ENCODE measurements at places on chromosomes 3 and 15. TPM values are rescaled to one million over a fixed set of nuclear protein-coding genes. Genes with fewer than 3 reads are reported as not detected.
A peak's percentile ranks its signal among the peaks of the same experiment; 100 is the strongest.

DNA sequence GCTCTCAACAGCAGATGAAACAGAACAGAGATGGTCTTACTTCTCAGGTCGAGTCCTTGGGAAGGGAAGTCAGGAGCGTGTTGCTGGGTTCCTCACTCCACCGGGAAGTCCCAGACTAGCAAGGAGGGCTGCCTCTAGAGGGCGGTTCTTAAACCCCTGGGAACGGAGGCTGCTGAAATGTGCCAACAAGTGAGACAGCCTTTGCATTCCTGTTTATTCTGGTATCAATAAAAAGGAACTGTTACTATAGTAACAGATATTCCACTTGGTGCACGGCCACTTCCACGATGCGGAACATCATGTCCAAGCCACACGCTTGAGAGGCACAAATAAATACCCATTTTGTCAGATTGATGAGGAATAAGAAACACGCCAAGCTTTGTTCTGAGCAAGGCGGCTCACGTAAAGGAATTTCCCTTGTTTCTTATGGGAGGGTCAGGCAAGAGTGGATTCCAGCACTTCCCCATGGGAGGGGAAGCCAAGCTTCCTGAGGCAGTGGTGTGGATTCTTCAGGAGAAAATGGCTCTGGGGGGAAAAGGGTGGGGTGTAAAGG lies at the start of gene FAM107A:
Gene FAM107A (minus strand): TSS at position 123 of the 553 bp plus-strand sequence. CDS start 7,531 bp downstream, outside the sequence.
- no peak for DNase-seq
- peak within 1 kb of the TSS; percentile 33 for H3K27ac ChIP-seq
- peaks cover 4% of the 10 kb centered on the region for H3K36me3 ChIP-seq
- H3K4me1 ChIP-seq: peaks cover 34% of the 10 kb centered on the region
- H3K4me3 ChIP-seq: peak within 1 kb of the TSS; percentile 49

TERC gene
- 15.1 TPM for total RNA-seq

GRCh38 chr15:28955160-28955992 lies 69.6 kb downstream of the APBA2 start:
- peaks cover 17% of the 10 kb centered on the region for H3K4me1 ChIP-seq
- no peak for DNase-seq
- H3K4me3 ChIP-seq: no peak overlapping the region
- no peak overlapping the region for H3K27ac ChIP-seq
- no peaks in the 10 kb centered on the region for H3K27me3 ChIP-seq

- H3K4me1 ChIP-seq: peaks cover 7% of the 10 kb centered on the region
- DNase-seq: no peak
- no peak overlapping the region for H3K4me3 ChIP-seq
- no peaks in the 10 kb centered on the region for H3K36me3 ChIP-seq
- no peak overlapping the region for H3K27ac ChIP-seq
Measured at GRCh38 chr3:114866430-114866829, 280.7 kb downstream of the ZBTB20 start.

DNA sequence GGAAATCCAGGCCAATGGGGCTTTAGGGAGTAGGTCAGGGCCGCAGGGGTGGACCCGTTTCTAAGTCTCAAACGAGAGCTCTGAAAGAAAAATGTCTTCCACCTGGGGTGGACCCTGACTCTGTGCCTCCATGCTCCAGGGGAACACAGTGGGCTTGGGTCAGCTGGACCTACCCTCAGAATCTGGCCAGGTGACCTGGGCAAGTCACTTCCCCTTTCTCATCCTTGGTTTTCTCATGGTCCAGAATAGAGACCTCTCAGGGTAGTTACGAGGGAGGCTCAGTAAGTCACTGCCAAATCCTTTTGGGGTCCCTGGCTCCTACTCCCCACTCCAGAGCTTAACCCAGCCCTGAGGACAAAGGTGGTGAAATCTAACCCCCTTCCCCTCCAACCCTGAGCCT lies 25.8 kb downstream of the EFCAB12 start:
- H3K36me3 ChIP-seq: peaks cover 9% of the 10 kb centered on the region
- H3K4me1 ChIP-seq: peaks cover 12% of the 10 kb centered on the region
- DNase-seq: no peak
- peaks cover 9% of the 10 kb centered on the region for H3K27me3 ChIP-seq

- H3K4me3 ChIP-seq: no peak overlapping the region
- H3K36me3 ChIP-seq: peaks cover 21% of the 10 kb centered on the region
- H3K4me1 ChIP-seq: peaks cover 76% of the 10 kb centered on the region
- H3K27me3 ChIP-seq: no peaks in the 10 kb centered on the region
- H3K27ac ChIP-seq: no peak overlapping the region
- no peak for DNase-seq
Measured at GRCh38 chr3:107211608-107212007, 165.6 kb upstream of the CCDC54 start.

IL5RA gene
- total RNA-seq: not detected

DNA sequence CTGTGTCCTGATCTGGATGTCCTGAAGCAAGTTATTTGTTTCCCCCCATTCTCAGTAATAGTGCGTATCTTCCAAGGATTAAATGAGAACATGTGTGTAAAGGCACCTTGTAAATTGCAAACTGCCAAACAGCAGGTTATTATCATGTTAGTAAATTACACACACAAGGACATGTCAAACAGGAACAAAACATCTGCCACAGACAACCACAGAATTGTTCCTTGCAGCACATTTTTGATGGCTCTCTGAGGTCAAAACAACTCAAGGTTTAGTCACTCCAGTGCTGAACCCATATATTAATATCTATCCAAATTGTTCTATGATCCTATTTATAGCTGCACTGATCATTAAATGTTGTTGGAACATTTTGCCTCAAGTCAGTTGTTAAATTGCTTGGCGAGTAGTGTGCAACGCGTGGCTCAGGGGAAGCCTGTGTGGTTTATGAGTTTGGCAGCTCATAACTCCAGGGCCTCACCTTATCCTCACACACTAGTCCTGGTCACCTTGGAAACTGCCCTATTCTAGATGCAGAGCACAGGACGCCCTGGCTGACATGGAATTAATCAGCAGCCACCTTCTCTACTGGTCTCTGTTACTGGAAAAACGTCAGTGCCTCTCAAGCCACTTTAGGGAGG lies 46.3 kb upstream of the CDV3 start:
- no peak overlapping the region for H3K4me3 ChIP-seq
- no peak overlapping the region for H3K27ac ChIP-seq
- peaks cover 8% of the 10 kb centered on the region for H3K36me3 ChIP-seq
- peaks cover 21% of the 10 kb centered on the region for H3K4me1 ChIP-seq
- no peak for DNase-seq

DNA sequence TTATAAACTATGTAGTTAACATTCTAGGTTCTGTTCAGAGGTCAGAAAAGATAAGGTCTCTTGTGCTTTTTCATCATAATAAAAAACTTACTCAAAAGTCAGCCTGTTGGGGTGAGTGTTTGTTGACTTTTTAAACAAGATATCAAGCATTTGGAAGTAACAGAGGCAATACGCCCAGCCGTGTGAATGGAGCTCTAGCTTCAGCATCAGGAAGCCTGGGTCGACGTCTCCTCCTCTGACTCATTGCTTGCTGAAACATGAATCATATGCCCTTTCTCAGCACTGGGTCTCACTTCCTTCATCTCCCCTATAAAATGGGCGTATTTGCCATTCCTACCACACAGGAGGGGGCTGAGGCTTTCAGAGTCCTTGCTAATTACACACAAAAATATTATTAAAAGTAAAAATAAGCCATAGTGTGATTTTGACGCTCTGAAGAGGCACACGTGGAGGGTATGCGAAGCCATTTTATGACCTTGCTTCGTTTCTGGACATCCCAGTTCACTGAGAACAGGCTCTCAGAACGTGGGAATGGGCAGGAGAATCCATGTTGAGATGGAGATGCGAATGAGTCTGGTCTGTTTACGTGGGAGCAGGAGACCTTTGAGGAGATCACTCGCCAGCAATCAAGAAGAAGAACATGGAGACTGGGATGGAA lies 220.8 kb upstream of the TPRG1 start:
- peak overlapping the region; percentile 79 for H3K27ac ChIP-seq
- 0 out of 2 replicates have a peak overlapping the region, but pooled peaks have one; percentile 6 for H3K4me3 ChIP-seq
- H3K4me1 ChIP-seq: peaks cover 78% of the 10 kb centered on the region
- H3K27me3 ChIP-seq: no peaks in the 10 kb centered on the region

SMCO1 gene
- not detected for total RNA-seq

DNA sequence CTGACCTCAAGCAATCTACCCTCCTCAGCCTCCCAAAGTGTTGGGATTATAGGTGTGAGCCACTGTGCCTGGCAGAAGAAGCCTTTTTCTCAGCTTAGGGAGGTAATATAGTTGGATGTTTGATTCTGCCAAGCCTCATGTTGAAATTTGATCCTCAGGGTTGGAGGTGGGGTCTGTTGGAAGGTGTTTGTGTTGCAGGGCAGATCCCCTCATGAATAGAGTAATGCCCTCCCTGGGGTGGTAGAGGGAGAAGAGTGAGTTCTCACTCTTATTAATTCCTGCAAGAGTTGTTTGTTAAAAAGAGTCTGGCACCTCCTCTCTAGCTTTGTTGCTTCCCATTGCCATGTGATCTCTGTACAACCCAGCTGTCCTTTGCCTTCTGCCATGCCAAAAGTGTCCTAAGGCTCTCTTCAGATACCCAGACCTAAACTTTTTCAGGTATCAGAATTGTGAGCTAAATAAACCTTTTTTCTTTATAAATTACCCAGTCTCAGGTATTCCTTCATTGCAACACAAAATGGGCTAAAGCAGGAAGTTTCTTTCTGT lies 16.4 kb downstream of the NECTIN3 start:
- 0 out of 2 replicates have a peak, but pooled peaks cover 2% of the 10 kb centered on the region for H3K27me3 ChIP-seq
- H3K4me1 ChIP-seq: peaks cover 34% of the 10 kb centered on the region
- H3K27ac ChIP-seq: no peak overlapping the region
- no peak overlapping the region for H3K4me3 ChIP-seq
- H3K36me3 ChIP-seq: no peaks in the 10 kb centered on the region

DNA sequence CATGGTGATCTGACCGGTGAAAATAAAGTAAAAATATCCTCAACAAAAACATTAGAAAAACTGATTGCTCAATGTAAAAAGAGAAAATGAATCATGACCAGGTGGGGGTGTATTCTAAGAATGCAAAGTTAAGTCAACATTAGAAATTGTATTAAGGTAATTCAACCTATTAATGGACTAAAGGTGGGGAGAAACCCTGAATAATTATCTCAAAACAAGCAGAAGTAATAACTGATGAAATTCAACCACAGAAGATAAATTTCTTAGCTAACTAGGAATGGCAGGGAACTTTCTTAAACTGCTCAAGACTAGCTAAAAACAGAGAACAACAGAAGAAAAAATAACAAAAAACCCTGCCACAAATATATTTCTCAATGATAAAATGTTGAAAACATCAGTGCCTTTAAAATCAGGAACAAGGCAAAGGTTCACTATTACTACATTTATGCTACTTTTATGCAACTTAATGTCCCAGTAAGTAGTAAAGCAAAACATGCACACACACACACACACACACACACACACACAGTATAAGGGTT lies 204.4 kb upstream of the THBS1 start:
- H3K27me3 ChIP-seq: no peaks in the 10 kb centered on the region
- no peak overlapping the region for H3K27ac ChIP-seq
- peaks cover 35% of the 10 kb centered on the region for H3K4me1 ChIP-seq
- peaks cover 15% of the 10 kb centered on the region for H3K36me3 ChIP-seq

PRR20G gene
- total RNA-seq: not detected

DUOX1 gene
- total RNA-seq: 0.13 TPM

PLCH1 gene
- total RNA-seq: not detected

DNA sequence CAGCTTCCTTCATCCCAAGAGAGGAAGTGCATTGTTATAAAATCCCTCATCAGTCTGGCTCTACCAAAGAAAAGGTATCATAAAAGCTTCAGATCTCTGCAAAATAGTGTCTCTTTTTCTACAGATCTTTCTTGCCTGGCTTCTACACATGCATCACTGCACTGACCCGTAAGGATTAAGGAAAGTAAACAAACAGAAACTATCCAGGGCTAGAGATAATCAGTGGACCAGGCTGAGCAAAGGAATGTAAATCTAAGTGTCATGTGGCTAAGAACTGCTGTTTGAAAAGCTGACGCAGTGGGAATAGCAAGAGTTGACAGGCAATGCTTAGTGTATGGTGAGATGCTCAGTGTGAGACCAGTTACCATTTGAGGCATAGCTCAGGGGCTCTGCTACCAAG lies 339.7 kb downstream of the IL5RA start:
- H3K27me3 ChIP-seq: no peaks in the 10 kb centered on the region
- H3K4me3 ChIP-seq: no peak overlapping the region
- DNase-seq: no peak
- H3K27ac ChIP-seq: no peak overlapping the region
- no peaks in the 10 kb centered on the region for H3K4me1 ChIP-seq
- peaks cover 10% of the 10 kb centered on the region for H3K36me3 ChIP-seq

DNAJC13 gene
- 58.9 TPM for total RNA-seq

C3orf52 gene
- 9.8 TPM for total RNA-seq

DNA sequence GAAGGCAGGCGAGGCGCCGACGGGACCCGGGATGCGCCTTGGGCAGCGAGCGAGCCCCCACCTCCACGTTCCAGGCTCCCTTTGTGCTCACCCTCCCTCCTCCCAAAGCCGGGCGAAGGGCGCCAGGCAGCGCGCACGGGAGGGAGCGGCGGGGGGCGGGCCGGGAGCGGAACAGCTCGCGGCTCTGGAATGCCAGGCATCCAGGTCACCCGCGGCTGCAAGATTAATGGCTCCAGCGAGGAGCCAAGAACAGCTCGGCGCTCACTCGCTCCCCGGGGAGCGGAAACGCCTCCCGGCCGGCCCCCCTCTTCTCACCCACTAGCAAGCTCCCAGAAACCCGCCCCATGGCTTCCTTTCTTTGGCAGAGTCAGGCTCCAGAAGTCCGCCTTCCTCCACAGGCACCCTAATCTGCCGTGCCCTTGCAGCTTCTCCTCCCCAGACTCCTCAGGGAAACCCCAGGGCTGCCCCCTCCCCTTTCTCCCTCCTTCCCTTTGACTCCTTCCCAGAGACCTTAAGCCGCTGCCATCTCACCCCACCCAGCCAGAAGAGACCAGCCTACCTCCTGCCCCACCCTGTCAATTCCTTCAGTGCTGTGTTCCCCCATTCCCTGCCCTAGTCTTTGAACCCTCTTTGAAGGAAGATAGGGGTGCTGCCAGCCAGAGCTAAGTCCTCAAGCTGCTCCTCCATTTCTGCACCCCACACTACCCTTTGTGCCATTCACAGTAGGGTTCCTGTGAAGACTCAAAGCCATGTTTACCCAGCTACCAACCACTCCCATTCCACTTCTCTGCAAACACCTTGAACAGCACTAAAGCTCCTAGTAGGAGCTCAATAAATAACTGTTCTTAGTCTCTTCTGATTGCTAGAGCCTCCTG lies 9.9 kb downstream of the AMOTL2 start:
- peak; percentile 97 for DNase-seq
- H3K4me1 ChIP-seq: peaks cover 93% of the 10 kb centered on the region
- H3K27me3 ChIP-seq: peaks cover 89% of the 10 kb centered on the region
- H3K4me3 ChIP-seq: peak overlapping the region; percentile 77

- peak overlapping the region; percentile 64 for H3K27ac ChIP-seq
- peaks cover 88% of the 10 kb centered on the region for H3K4me1 ChIP-seq
- no peaks in the 10 kb centered on the region for H3K27me3 ChIP-seq
- H3K36me3 ChIP-seq: peaks cover 8% of the 10 kb centered on the region
Measured at GRCh38 chr3:99645277-99646106, 7.1 kb downstream of the COL8A1 start.

All from HFFc6 (cell line).